ENCODE measurements at places on chromosomes 4 and X. TPM values are rescaled to one million over a fixed set of nuclear protein-coding genes. Genes with fewer than 3 reads are reported as not detected.

Gene INTS6L
- polyA plus RNA-seq, result 1.1 TPM

Gene L1CAM
- polyA plus RNA-seq, result 0.38 TPM

Gene GPRIN3
- 0.05 TPM for polyA plus RNA-seq

Gene LINC00632
- 36.7 TPM for polyA plus RNA-seq

Gene CLNK
- not detected for polyA plus RNA-seq

Gene MAGEA2
- polyA plus RNA-seq, result not detected

Gene GPR143
- not detected for polyA plus RNA-seq

Gene AMBN
- not detected for polyA plus RNA-seq

Gene ADH7
- not detected for polyA plus RNA-seq

Gene NDNF
- 3.1 TPM for polyA plus RNA-seq

Data from GM23248 (cell line).